CD4-positive, alpha-beta memory T cell (primary cell): ENCODE measurements at places on chromosomes 7 and 10.

DNA sequence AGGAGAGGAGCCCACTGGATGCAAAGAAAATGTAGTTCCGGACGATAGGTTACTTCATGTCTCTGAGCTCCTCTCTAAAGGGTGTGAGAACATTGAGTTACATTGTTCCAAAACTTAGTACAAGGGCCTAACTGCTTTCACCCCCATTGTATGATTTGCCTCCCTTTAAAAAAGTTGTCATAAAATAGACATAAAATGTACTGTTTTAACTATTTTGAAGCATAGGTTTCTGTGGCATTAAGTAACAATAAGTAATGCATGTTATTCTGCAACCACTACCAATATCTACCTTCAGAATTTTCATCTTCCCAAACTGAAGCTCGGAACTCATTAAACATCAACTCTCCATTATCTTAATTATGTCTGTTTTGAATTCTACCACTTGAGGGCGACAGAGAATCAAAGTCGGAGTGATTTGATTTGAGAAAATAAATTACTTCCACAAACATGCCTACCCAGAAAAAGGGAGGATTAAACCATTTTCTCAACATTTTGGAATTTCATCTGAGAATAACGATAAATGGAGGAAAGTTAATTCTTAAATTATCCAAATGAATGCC lies 2.7 kb downstream of the IGFBP1 start:
- DNase-seq: peak; percentile 6
- no peaks in the 10 kb centered on the region for H3K36me3 ChIP-seq
- H3K27ac ChIP-seq: no peak overlapping the region
- no peaks in the 10 kb centered on the region for H3K4me1 ChIP-seq
- H3K4me3 ChIP-seq: no peak overlapping the region

DNA sequence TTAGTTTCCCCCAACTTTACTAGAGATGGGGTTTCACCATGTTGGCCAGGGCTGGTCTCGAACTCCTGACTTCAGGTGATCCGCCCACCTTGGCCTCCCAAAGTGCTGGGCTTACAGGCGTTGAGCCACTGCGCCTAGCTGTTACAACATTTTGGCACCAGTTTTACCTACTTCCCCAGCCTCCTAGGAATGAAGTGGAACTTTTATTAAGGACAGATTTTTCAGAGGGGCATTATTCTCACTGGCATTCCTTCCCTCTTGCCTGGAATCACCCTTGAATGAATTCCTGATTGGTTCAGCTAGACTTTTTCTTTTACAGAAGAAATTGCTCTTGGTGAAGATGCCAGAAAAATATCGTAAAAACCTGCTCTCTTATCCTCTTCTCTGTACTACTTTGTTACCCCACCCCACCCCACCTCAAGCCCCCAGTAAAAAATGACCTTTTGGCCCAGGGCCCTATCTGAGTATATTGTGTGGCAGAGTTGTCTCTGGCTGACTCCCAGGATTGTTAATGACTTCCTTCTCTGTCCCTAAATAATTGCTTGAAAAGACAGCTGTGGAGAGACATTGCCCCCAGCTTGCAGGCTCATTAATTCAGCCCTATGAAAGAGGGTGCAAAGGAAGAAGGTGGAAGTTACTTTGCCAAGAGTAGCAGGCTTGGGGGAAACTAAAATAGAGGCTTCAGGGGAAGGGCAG lies 189.6 kb downstream of the AUTS2 start:
- H3K27ac ChIP-seq: no peak overlapping the region
- H3K27me3 ChIP-seq: no peaks in the 10 kb centered on the region
- H3K4me3 ChIP-seq: no peak overlapping the region
- no peak for DNase-seq

DNA sequence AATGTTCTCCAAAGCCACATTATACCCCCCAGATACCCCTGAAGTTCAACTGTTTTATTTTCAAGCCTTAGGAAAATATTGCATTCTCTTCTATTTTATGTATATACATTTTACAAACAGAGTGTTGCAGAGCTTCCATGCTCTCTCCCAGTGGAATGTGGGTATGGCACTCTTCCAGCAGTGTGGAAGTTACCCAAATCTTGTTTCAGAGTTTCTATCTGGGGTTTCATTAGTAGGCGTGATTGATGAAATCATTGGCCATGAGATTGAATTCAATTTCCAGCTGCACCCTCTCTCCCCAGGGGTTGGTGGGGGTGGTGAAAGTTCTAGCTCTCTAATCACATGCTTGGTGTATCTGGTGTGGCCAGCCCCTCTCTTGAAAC lies 350.4 kb downstream of the RPS24 start:
- H3K27me3 ChIP-seq: no peaks in the 10 kb centered on the region
- no peak overlapping the region for H3K27ac ChIP-seq
- no peak overlapping the region for H3K4me3 ChIP-seq
- no peaks in the 10 kb centered on the region for H3K4me1 ChIP-seq
- no peaks in the 10 kb centered on the region for H3K36me3 ChIP-seq
- no peak for DNase-seq

DNA sequence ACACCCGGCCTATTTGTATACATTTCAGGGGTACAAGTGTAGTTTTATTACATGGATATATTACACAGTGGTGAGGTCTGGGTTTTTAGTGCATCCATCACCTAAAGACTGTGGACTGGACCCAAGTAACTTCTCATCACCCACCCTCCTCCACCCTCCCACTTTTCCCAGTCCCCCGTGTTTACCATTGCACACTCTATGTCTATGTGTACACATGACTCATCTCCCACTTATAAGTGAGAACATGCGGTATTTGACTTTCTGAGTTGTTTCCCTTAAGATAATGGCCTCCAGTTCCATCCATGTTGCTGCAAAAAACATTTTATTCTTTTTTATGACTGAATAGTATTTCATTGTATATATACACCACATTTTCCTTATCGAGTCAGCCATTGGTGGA lies 98.9 kb upstream of the WAC start:
- H3K4me1 ChIP-seq: peaks cover 4% of the 10 kb centered on the region
- H3K27me3 ChIP-seq: no peaks in the 10 kb centered on the region
- DNase-seq: no peak
- H3K36me3 ChIP-seq: no peaks in the 10 kb centered on the region

- no peak overlapping the region for H3K27ac ChIP-seq
- no peaks in the 10 kb centered on the region for H3K27me3 ChIP-seq
- no peaks in the 10 kb centered on the region for H3K4me1 ChIP-seq
- no peak overlapping the region for H3K4me3 ChIP-seq
Measured at GRCh38 chr10:102600816-102601215, 43.5 kb upstream of the TRIM8 start.
